GM19239 (cell line): ENCODE measurements at places on chromosomes 7 and 10.
A peak's percentile ranks its signal among the peaks of the same experiment; 100 is the strongest.

- no peak for DNase-seq
Measured at GRCh38 chr7:498678-499641, 20.7 kb downstream of the PDGFA start.

DNA sequence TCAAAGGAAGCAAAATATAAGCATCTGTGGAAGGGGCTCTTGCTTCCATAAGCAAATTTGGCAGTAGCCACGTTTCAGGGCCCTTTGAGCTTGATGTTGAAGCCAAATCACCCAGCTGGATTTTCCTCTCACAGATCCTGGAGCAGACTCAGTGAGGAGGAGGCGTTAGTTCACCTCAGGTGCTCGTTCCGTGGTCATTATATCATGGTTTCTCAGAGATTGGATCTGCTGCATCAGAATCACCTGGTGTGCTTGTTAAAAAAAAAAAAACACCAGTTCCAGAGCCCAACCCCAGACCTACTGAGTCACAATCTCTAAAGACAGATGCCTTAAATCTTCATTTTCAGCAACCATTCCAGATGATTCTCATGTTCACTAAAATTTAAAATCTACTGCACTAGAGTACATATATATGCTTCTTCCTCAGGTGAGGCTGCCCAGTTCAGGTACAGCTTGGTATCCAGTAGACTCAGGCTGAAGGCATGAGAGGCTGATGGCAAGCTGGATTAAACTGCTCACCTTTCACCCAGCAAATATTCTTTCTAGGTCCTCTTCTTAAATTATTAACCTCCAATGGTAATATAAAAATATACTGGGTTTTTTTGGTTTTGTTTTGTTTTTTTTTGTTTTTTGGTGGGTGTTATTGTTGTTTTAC, 24.9 kb downstream of the TFAM start:
- DNase-seq, result no peak

DNA sequence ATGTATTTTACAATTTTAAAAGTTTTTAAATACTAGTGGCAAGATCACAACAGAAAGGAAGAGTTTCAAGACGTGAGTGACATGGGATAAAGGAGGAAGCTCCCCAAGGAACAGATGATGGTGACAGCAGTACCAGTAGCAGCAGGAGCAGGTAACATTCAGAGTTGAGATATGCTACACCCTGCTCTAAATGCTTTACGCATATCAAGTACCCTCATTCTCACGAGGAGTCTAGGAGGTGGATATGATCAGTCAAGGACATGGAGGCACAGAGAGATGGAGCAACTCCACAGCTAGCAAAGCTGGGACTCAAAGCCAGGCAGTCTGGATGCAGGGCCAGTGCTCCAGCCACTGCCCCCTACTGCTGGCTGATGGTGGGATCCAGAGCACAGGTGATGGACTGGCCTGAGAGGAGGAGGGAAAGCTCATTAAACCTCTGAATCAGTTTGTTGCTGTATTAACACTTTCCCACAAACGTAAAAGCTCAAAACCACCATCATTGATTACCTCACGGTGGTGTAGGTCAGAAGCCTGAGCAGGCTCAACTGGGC, 17.5 kb downstream of the RP9 start:
- DNase-seq, result no peak

DNA sequence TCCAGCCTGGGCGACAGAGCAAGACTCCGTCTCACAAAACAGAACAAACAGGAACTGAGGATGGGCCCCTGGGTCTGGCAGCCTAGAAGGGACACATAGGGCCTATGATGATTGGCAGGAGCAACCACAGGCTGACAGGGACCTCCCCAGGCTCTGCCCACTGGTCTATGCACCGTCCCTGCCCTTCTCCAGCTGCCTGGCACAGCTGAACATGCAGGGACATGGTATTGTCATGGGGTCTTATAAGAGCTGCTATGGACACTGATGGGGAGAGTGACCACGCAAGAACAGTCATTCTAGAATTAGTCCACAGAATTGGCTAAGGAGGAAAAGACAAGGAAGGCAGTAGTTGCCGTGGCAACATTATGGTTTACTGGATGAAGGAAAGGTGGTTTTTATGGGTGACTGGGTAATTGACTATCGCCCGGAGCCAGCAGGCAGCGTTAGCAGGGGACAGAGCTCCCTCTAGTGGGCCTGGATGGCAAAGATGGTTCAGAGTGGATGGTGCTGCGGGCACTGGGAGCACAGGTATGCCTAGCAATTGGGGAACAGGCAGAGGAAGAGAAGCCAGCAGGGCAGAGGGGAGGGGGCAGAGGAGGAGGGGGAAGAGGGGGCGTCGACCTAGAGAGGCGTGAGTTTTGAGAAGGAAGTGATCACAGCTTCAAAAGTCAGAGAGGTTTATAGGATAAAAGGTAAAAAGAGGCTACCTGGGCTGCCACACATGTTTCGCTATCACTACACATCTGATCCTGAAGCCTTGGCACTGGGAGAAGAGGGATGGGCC, 7.8 kb upstream of the TRIM56 start:
- DNase-seq, result peak; percentile 76

DNA sequence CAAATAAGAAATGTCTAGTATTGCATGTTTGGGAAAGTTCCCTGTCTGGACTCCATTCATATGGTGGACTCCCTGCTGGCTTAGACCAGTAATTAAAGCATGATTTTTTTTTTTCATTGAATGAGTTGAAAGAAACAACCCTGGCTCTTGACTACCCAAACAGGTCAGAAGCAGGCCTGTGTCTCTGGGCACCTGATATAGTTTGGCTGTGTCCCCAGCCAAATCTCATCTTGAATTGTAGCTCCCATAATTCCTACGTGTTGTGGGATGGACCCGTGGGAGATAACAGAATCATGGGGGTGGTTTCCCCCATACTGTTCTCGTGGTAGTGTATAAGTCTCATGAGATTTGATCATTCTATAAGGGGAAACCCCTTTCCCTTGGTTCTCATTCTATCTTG, 206.2 kb downstream of the TMEM178B start:
- DNase-seq, result no peak

DNA sequence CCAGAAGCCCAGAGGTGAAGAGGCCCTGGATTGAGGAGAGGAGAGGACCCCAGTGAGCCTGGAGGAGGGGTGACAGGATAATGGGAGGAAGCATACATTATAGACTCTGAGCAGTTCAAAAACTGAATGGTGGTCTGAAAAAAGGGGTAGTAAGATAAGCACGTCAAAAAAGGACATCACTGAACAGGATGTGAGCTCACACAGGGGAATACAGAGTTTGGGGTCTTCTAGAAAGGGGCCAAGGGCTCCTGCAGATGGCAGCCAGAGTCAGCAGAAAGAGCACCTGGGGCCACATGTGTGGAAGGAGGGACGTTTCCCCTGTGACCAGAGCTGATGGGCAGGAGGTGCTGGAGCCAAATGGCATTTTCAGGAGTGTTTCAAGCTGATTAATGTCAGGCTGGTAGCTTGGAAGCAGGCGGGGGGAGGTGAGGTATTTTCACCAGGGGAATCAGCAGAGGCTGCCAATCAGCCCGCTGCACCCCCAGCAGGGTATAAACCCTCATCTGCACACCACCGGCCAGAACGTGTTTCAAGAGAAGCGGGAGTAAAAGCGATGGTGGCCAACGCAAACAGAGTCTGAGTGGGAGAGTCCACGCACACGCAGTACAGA, 85.8 kb downstream of the TNS3 start:
- no peak for DNase-seq

DNA sequence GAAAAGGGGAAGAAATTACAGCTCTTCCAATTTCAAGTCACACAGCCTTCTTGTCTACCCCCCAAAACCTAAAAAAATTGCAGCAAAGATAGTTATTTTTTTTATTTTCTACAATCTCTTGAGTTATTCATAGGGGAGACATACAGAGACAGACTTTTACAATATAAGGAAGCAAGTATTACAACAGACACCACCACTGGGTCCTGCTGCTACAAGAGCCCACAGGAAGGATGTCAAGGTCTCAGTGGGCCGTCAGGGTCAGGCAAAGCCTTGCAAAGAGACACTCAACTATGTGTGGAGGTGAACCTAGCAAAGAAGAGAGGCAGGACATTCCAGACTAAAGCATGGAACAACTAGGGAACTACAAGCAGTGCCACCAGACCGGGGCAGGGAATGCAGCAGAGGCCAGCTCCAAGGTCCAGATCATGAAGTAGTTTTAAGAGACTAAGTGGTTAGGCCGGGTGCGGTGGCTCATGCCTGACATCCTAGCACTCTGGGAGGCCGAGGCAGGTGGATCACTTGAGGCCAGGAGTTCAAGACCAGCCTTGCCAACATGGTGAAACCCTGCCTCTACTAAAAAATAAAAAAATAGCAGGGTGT, 28.2 kb upstream of the ZCCHC24 start:
- DNase-seq, result no peak

- DNase-seq, result no peak
Measured at GRCh38 chr7:82562716-82563404, 119.3 kb upstream of the CACNA2D1 start.

DNA sequence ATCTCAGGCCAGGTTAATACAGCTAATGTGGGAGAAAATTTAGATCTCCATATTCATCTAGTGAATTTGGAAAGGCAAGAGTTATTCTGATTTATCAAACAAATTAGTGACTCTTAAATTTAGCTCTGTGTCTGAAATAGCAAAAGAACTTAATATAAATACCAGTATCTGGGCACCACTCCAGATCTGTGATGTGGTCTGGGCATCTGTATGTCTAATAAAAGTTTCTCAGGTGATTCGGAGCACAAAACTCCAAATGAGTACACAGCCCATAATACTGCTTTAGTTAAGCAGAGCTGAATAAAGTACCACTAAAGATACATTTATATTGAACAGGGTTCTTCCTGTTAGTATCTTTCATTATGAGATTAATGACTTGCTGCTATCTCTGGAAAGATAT, 261.4 kb downstream of the BAMBI start:
- DNase-seq, result no peak

DNA sequence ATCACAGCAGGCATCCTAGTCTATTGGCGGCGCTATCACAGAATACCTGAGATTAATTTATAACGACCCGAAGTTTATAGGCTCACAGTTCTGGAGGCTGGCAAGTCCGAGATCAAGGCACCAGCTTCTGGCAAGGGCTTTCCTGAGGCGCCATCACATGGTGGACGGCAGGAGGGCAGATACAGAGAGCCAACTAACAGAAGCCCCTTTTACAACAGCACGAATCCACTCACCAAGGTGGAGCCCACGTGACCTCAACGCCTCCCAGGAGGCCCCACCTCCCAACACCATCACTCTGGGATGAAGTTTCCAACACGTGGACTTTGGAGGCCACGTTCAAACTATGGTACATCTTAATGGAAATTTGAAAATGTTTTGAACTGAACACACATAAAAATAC, 255.3 kb downstream of the ELFN1 start:
- no peak for DNase-seq

GRCh38 chr7:28065308-28065707, 115.3 kb downstream of the JAZF1 start:
- no peak for DNase-seq

DNA sequence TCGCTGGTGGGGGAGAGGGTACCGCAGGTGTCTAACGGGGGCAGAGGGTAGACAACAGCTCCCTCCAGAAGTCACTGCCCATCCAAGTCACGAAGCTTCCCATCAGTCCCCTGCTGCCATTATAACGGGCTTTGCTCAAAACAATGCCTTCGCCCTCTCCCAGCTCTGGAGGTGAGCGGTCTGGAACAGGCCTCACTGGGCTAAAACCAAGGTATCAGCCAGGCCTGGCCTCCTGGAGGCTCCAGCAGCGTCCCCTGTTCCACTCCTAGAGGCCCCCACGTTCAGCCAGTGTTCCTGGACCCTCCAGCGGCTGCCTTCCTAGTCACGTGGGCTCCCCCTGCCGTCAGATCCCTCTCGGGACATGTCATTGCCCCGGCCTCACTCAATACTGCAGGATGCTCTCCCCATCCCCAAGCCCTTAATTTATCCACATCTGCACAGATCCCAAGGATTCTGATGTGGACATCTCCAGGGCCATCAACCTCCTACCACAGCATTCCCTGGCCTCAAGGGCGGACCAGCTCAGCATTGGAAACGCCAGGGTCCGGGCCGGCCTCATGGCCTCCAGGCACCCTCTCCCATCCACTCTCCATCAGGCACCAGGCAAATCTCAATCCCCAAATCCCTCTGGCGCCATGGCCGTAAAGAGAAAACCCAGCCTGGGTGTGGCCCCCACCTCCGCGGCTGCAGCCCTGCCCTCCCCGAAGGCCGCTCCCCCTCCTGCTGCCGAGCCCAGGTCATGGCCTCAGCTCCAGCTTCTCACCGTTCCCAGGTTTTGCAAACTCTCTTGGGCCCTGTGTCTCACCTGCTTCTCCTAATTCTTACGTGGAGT, 104.1 kb upstream of the FAM20C start:
- no peak for DNase-seq

DNA sequence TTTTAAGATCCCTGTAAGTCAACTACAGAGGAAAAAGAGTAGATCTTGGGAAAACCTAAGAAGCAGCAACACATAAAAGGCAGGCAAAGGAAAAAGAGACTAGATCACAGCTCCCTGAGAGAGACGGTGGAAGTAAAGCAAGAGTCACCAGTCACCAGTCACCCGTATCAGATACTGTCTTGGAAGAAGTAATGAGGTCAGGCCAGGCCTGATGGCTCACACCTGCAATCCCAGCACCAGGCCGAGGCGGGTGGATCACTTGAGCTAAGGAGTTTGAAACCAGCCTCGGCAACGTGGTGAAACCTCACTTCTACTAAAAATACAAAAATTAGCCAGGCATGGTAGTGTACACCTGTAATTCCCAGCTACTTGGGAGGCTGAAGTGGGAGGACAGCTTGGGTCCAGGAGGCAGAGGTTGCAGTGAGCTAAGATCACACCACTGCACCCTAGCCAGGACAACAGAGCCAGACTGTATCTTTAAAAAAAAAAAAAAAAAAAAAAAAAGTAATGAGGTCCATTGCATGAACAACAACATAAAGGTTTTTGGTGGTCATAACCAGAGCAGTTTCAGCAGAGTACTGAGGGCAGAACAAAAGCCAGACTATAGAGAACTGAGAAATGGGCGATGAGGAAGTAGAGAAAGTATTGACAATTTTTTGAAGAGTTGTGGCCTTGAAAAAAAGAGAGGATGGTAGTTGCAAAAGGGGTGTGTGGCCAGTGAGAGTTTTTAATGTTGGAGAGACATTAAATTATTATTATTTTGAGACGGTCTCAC, 16.9 kb downstream of the ZNF713 start:
- no peak for DNase-seq

- DNase-seq, result no peak
Measured at GRCh38 chr7:132697003-132697402, 120.7 kb upstream of the PLXNA4 start.

DNA sequence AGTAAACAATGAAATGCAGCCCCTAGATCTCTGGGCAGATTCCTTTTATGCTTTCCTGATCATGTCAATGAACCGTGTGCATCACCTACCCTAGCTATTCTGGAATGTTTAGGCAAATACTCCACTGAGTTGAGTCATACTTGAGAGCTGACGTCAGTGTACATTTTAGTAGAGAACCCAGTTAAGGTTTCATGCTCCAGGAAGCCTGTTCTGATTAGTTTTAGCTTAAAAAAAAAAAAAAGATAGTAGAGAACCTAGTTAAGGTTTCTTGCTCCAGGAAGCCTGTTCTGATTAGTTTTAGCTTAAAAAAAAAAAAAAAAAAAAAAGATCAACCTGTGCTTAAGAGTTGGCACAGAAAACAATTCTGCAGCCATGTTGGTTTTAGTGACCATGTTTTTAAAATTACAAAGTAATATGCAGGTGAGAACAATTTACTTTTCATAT, 3.7 kb upstream of the MCU start:
- no peak for DNase-seq

GRCh38 chr7:151745706-151746105, 131.2 kb downstream of the PRKAG2 start:
- no peak for DNase-seq

GRCh38 chr7:54841772-54842697, 83.0 kb upstream of the SEC61G start:
- no peak for DNase-seq

GRCh38 chr10:124736491-124737136, 7.6 kb downstream of the FAM53B start:
- DNase-seq, result no peak
